ENCODE measurements at places on chromosomes 4 and X.

GRCh38 chr4:118086344-118086743 lies 52.1 kb downstream of the NDST3 start:
- no peak for DNase-seq

- DNase-seq: no peak
Measured at GRCh38 chr4:156193800-156194199, 240.1 kb upstream of the CTSO start.

DNA sequence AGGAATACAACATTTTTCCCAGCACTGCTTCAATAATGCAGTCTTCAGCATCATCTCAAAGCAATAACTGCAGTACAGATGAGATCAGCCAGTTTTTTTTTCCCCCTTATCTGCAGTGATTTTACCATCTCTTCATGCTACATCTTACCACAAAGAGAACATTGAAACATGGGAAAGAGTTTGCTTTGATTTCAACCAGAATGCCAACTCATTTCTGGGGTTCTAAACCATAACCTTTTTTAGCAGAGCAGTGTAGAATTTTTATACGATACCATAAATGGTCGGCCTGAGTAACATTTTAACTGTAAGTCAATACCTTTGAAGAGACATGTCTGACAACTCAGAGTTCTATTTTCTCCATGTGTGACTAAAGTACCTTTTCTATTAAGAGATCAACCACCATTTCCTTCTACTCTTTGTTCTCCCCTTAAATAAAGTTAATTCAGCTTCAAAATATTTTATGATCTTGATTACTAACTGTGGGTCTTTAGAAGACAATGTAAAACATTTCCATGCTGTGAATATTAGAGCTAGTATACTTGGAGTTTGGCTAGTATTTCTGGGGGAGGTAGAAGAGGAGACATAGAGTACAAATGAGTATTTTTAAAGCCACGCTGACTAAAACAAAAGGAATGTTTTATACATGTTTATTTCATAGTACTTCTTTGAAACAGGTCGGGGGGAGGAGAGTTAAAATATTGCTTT lies 69.1 kb downstream of the TET2 start:
- no peak for DNase-seq

- DNase-seq: no peak
Measured at GRCh38 chr4:52657292-52657617, 1.8 kb downstream of the USP46 start.

GRCh38 chr4:166519774-166520173 lies 646.7 kb downstream of the TLL1 start:
- no peak for DNase-seq

DNA sequence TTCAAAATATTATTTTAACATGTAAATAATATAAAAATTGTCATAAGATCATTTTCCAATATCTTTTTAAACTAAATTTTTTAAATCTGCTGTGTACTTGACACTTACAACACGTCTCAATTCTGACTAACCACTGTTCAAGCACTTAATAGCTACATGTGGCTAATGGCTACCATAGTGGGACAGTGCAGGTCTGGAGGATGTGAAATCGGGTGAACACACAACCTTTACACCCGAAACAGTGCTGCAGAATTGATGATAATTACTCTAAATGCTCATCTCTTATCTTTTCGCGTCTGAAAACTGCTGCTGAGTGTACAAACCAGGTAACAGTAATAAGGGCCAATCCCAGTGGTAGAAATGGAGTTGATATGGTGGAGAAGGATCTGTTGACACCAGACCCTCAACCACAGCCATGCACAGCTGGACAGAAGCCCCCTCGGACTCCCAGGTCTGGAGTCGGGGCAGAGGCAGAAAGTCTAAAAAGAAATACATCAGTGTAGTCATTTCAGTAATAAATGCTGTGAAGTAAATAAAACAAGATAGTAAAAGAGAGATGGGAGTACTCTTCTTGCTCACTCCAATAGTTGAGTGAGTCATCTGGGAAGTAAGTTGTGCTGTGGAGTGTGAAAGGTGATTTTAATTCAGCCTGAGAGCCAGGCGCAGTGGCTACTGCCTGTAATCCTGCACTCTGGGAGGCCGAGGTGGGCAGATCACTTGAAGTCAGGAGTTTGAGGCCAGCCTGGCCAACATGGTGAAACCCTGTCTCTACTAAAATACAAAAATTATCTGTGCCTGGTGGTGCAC lies 150.0 kb downstream of the CBR4 start:
- DNase-seq: no peak

DNA sequence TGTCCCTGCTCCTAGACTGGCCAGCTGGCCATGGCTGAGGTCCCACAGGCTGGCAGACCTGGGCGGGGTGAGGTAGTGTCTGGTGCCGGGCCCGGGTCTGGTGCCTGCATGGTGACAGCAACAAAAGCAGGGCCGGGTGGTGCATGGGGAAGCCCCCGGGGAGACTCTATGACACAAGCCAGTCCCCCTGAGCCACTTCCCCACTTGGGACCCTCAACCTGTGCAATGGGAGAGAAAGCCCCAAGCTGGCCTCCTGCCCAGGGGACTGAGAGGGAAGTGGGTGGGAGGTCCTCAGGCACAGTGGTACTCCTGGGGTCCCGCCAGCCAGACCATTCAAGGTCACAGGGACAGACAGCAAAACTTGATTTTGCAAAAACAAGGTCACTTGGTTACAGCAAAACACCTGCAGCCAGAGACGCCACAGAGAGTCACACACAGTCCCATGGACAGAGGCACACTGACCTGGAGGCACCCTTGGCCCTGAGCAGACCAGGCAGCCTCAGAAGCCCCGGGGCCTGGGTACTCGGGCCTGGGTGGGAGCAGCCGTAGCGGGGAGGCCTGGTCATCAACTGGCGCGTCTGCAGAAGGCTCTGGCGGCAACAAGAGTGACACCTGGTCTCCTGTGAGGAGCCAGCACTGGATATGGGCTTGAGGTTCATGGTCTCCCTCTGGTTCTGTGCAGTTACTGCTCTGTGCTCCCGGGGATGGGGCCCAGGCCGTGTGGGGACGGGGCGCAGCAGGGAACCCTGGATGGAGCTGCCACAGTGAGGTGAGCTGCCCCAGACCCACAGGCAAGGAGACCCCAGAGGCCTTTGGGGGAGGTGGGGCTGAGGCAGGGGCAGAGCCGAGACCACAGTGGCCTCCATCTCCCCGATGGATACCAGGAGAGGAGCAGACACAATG lies 60.6 kb downstream of the HTRA3 start:
- DNase-seq: no peak

DNA sequence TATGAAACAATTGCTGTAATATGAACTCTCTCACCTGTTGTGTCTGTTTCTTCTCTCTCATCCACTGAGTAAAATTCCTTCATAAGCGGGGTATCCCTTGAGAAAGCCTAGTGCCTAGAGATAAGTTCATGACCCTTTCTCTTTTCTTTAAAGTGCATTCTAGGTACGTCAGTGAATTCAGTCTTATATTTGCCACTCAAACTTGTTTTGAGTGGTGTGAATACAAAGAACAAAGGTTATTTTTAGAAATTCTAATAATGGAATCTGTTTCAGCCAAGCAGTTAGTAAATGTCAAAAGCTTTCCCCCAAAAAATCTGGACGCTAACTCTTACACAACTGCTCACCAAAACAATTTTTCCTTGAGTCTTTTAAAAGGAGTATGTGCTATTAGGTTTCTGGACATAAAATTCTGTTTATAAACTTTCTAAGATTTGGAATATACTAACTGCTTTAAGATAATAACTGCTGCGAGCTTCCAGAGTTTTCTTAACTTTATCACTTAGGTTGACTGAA lies 112.0 kb downstream of the VEGFC start:
- DNase-seq: no peak

DNA sequence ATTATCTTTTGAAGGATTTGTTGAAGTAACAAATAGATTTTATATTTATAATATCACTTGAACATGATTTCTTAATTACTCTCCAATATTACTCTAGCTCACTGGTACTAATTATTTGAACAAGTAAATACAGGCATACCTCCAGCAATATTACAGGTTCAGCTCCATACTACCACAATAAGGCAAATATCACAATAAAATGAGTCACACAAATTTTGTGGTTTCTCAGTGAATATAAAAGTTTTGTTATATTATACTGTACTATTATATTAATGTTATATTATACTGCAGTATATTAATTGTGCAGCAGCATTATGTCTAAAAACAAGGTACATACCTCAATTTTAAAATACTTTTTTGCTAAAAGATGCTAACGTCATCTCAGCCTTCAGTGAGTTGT lies 22.4 kb upstream of the IQCM start:
- no peak for DNase-seq

- no peak for DNase-seq
Measured at GRCh38 chr4:174575436-174575835, 53.1 kb upstream of the HPGD start.
